ENCODE measurements at places on chromosomes 5 and 9.

DNA sequence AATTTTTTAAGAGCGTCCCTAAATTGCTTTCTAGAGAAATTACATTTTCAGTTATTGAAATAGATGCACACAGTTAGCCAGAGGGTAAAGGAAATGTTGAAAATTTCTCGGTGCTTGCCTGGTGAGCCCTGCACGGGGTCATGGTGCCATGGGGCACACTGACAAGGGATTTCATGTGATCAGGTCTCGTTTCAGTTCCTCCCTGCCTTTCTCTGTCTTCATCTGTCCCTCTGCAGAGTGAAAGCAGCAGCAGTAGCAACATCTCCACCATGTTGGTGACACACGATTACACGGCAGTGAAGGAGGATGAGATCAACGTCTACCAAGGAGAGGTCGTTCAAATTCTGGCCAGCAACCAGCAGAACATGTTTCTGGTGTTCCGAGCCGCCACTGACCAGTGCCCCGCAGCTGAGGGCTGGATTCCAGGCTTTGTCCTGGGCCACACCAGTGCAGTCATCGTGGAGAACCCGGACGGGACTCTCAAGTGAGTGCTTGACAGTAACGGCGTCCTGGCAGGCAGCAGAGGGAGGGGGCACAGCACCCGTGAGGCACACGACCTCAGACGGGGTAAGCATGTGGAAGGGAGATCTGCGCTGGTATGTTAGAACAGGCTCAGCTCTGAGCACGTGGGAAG is 89.1 kb upstream of the OTULINL start:
- DNase-seq = no peak

DNA sequence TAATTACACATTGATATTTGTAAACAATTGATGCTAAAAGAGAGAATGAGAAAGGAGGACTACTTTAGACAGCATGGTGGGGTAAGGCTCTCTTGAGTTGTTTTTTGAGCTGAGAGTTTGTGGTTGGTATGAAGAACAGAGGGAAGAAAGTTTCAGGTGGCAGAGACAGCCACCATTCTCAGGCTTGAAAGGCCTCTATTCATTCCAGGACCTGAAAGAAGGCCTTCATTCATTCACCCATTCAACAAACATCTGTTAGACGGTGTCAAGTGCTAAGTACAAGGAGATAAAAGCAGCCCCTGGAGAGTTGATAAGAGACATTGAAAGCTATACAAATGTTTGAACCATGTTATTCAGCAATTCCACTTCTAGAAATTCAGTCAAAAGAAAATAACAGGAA is 21.7 kb upstream of the ADAM19 start:
- DNase-seq = no peak

- DNase-seq = no peak
Observed at GRCh38 chr9:33117796-33118195, 41.3 kb upstream of the SMU1 start.

DNA sequence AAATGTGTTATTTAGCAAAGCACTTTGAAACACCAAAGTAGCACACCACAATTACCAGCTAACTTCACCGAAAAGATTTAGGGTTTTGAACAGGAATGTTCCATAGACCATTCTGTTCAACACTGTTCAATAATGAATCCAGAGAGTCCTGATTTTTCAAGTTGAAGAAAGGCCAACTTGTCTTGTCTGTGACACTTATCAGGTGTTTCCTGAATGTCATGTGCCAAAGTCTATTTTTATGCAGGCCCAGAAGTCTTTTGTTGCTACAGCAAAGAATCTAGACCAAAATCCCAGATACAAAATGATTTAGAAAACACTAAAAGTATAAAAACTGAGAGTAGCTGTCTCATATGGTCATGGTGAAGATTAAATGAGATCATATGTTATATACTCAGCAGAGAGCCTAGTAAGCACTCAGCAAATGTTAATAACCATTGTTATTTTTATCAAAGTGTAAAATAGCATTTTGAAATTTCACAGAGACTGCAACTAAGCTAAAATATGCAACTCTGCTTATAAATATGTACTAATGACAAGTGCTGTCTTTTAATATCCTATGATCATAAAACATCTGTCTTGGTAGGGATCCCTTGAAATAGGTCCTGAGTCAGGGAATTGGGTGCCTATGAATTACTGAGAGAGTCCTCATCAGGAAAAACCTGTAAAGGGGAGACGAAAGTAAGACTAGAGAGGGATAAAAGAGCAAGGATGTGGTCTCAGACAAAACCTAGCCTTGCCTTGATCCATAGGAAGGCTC is 122.4 kb upstream of the SLC12A2 start:
- no peak for DNase-seq

DNA sequence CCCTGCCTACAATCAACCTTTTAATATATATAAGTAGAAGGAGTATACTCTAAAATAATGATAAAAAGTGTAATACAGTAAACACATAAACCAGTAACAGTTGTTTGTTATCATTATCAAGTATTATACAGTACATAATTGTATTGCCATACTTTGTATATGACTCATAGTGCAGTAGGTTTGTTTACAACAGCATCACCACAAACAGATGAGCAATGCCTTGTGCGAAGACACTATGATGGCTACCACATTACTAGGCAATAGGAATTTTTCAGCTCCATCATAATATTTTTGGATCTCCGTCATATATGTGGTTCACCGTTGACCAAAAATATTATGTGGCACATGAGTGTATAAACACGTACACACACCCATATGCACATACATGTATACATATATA is 69.7 kb upstream of the APC start:
- no peak for DNase-seq

DNA sequence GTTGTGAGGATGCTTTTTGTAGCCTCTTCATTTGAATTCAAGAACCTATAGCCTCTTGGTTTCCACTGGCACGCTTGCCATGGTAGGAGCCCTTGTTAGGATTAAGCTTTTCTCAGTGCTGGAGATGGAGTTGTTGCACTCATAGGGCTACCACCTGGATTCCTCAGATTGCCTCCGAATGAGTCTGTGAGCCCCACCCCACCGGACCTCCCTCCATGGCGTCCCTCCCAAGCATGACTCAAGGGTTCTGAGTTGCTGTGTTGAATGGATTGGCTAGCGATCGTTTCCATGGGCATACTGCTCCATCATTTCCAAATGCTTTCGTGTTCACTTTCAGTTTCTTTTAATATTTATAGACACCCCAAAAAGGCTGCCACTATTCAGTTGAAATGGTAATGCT is 69.9 kb downstream of the DAPK1 start:
- peak; percentile 83 for DNase-seq

- no peak for DNase-seq
Observed at GRCh38 chr5:60487885-60488442, 212.0 kb downstream of the DEPDC1B start.

GRCh38 chr5:82019342-82020138 is 47.7 kb downstream of the ATG10 start:
- DNase-seq = no peak

- peak; percentile 98 for DNase-seq
Observed at GRCh38 chr5:78677777-78678668, 29.5 kb upstream of the LHFPL2 start.

GRCh38 chr5:54017580-54017979 is 292.8 kb downstream of the ARL15 start:
- DNase-seq = no peak

DNA sequence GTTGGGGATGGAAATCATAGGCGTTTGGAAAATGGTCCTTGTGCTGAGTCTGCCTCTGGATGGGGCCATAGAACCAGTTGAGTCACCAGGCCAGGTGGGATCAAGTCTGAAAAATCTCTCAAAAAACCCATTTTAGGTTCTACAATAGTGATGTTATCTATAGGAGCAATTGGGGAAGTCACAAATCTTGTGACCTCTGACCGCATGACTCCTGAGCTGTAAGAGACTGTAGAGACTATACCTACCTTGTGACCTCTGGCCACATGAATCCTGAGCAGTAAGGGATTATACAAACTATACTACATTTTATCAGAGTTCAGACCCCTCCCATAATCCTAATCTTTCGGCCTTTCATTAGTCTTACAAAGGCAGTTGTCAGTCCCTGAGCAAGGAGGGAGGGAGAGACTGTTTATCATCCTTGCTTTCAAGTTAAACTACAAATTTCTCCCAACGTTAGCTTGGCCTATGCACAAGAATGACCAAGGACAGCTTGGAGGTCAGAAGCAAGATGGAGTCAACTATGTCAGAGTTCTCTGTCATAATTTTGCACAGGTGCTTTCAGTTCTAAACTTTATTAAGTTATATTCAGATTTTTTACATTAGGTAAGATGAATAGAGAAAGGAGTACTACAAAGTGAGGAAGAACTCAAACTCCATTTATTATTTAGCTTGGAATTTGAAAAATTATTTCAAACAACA is 11.5 kb upstream of the JMY start:
- no peak for DNase-seq

- DNase-seq = no peak
Observed at GRCh38 chr5:151492729-151493128, 45.3 kb downstream of the SLC36A1 start.

GRCh38 chr9:81915801-81916505 is 12.3 kb upstream of the SPATA31D4 start:
- DNase-seq = peak; percentile 86

DNA sequence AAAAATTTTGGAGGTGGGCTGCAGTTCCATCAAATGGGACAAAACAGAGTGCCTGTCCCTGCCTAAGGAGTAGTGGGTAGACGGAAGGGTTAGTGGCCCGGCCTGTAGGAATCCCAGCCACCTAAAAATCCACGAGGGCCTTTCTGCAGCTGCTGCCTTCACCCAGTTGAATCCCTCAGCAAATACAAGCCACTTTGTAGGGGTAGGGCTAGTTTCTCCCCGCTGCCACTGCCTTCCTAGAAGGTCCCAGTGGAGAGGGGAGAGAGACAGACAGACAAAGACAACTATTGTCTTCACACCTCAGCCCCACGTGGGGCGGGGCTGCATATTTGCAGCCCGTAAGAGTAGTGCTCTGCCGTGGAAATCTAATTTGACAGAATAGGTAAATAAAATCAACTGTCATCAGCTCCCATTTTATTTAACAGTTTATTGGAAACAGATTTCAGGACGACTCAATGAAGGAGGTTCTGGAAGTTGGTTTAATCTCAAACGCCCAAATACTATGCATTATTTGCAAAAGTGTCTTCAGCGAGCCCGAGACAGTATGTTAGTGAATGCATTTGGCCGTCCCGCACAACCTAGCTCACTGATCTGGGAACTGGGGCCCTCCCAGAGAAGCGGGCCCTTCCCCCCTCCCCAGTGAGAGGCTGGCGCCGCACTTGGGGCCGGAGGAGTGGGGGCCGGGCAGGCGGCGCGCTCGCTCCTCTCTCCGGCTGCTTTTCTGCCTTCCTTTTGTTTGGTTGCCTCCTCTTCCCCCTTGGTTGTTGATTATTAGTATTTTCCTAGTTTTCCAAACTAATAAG is 67.6 kb upstream of the TBCA start:
- no peak for DNase-seq

- DNase-seq = no peak
Observed at GRCh38 chr5:39107350-39107749, 33.2 kb upstream of the RICTOR start.

DNA sequence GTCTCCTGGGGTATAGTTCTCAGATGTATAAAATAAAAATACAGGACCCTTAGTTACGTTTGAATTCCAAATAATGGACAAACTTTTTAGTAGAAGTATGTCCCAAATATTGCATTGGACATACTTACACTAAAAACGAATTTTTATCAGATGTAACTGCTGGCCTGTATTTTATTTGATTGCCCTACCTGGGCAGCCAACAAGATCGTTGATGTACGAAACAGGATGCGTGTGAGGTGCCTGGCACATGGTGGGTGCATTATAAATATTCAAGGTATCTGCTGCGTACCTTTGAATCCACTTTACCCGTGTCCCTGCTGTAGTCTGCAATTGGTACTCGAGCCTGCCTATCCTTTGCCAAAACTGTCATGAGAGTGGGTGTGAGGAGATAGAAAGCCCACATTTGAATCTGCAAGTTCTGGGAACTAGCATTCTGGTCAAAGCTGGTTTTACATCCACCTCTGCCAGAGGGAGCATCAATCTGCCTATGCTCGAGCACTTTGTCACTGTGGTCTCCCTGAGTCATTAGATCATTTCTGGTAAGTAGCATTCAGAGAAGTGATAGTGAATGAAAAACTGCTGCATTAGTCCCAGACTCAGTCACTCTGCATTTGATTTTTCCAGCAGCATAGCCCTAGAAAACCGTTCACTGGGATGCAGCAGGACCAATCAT is 133.7 kb upstream of the IQGAP2 start:
- DNase-seq = peak; percentile 1

GRCh38 chr5:30959238-30959637 is 234.2 kb upstream of the CDH6 start:
- DNase-seq = no peak

DNA sequence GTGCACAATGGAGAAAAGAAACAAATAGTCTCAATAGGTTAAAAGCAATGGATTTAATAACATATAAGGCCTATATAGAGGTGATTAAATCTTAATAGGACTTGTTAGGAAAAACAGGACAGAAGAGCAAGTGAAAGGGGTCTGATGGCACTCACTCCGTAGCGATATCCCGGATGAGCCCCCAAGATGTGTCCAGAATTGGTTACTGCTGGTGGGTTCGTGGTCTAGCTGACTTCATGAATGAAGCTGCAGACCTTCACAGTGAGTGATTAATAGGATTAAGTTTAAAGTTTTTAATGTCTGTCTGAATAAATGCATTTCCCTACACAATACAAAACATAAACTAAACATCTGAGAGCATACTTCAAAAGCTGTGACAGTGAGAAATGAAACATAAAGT is 110.4 kb upstream of the FAM174A start:
- DNase-seq = no peak

GRCh38 chr9:105855987-105856386 is 161.6 kb downstream of the TMEM38B start:
- DNase-seq = no peak

- DNase-seq = peak; percentile 88
Observed at GRCh38 chr5:54390015-54390414, 65.5 kb upstream of the HSPB3 start.

GRCh38 chr5:148968311-148968710 is 94.6 kb downstream of the SH3TC2 start:
- DNase-seq = no peak

DNA sequence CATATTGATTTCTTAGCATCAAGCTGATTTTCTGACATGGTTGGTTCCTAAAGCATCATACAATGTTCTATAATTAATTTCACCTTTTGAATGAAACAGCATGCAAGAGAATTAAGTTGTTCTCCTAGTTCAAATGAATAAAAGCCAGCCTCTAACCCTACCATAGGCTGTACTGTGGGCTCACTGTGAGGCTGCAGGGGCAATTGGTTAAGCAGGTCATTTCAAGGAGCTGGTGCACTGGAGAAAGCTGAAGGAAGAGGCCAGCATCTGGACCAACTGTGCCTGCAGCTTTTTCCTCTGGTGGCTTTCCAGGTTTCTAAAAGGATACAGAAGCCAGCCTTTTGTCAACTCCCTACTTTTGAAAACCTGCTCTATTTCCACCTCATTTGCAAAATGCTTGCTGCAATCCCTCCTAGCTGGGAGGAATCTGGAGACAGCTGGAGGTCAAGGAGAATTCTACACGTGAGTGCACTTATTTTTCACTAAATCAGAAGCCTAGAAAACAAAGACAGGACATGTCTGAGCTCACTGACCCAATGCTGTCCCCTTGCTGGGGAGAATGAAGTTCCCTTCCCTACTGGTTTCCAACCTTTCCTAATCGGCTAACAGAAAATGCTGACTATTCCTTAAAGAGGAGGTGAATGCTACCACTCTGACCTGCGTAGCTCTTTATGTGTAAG is 158.9 kb downstream of the APBA1 start:
- DNase-seq = no peak

- no peak for DNase-seq
Observed at GRCh38 chr9:35859310-35859989, 10.8 kb downstream of the OR13J1 start.

- DNase-seq = no peak
Observed at GRCh38 chr5:14732991-14733390, 68.5 kb downstream of the OTULIN start.
